ENCODE measurements at places on chromosomes 3 and 15.

- DNase-seq, result no peak
Measured at GRCh38 chr15:93223803-93224202, 134.8 kb upstream of the RGMA start.

- no peak for DNase-seq
Measured at GRCh38 chr15:85423256-85423655, 42.9 kb downstream of the AKAP13 start.

- DNase-seq, result no peak
Measured at GRCh38 chr3:67804578-67804977, 150.2 kb upstream of the SUCLG2 start.

DNA sequence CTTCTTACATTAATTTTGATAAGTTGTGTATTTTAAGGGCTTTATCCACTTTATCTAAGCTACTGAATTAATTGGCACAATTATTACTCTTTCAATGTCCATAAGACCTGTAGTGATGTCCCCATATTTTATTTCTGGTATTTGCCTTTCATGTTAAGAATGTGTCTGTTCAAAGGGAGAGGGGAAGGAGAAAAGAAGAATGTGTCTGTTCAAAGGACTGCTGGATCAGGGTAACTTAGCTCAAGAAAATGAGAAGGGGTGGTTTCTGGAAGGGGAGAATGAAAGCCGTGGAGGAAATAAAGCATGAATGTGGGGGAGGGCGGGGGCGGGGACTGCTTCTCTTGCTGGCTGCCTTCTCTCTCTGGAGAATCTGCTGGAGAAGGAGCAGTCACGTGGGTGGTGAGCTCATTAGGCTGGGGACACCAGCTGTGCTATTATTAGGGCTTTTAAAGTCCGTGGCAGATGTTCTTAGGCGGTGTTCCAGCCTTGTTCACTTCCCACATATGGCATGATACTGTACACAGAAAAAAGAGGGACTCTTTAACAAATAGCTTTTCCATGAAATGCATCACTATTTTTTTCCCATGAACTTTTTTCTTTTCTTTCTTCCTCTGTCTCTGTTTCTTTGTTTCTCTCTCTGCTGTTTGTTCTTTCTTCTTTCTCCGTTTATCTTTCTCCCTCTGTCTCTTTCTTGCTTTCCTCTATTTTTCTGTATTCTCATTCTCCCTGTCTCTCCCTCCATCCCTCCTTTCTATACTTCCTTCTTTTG, 63.7 kb upstream of the ULK4 start:
- DNase-seq, result peak; percentile 67

GRCh38 chr3:106552351-106553043, 683.7 kb upstream of the CBLB start:
- no peak for DNase-seq

Measured in SIG-M5 (cell line).